Skin of body (tissue), 3 donors: ENCODE measurements at places on chromosomes 4 and X. TPM values are rescaled to one million over a fixed set of nuclear protein-coding genes. Genes with fewer than 3 reads are reported as not detected.

DNA sequence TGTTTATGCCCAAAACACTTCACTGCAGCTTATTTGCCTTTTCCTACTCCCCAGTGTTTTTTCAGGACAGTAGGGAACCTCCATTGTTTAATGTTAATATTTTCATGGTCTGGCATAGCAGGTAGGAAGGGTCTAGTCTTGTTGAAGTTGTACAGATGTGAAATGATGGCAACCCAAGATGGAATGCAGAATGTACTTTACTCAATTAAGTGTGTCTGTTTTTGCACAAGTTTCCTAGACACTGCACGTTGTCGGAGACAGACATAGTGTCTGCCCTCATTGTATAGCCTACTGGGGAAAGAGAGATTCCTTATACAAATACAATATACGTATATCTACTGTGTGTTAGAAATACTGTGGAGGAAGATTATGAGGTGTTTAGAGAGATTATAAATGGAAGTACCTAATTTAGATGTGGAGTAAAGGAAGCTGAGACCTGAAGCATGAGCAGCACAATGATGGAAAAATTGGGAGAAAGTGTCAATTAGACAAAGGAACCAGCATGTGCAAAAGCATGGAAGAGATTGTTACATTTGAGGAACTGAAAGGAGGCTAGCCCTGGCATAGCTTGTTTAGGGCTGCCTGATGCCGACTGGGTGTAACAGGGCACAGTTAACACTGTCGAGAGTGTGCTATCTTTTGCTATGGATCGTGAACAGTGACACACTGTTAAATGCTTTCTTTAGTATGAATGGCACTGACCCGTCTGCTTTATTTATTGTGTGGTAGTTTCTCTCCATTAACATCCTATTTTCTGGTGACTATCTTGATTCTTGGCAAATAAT is 18.4 kb downstream of the CPEB2 start:
- DNase-seq: no peak

- peak; percentile 82 for DNase-seq
Measured at GRCh38 chrX:134670134-134670924, 12.1 kb upstream of the PLAC1 start.

GRCh38 chrX:136163689-136164088 is 16.4 kb downstream of the FHL1 start:
- DNase-seq: no peak

DNA sequence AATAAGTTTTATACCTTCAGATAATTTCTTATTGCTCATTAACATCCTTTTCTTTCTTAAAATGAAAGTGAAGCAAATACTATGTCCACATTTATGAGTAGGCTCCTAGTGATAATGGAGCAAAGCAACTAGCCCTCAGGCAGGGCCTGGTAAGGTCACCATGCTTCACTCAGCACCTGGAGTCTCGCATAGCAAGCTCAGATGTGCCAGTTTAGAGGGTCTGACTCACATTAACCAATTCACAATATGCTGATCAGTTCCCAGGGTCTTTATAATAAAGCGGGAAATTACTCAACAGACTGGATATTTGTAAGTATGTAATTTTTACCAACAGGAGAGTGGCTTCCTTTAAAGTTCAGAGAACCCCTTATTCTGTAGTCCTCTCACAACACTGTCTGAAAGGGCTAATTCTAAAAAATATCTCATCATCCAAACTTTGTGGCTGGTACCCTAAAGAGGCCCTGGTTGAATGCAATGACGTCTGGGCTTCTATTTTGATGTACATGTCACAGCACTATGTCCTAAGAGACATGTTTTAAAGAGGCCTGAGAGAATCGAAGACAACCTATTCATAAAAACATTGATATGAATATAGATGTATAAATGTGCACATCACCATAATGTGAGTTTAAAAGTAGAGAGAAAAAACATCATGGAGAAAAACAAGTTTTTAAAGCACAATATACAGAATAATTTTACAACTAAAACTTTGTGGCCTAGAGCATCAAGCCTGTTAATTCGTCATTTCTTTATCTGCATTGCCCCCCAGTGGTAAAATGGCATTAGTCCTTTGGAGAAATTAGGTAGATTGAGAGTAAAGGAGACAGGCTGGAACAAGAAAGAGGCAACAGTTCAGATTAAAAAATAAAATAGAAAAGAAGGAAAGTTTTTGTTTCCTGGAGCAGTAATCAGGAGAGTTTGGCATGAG is 44.3 kb downstream of the IL21 start:
- DNase-seq: no peak

DNA sequence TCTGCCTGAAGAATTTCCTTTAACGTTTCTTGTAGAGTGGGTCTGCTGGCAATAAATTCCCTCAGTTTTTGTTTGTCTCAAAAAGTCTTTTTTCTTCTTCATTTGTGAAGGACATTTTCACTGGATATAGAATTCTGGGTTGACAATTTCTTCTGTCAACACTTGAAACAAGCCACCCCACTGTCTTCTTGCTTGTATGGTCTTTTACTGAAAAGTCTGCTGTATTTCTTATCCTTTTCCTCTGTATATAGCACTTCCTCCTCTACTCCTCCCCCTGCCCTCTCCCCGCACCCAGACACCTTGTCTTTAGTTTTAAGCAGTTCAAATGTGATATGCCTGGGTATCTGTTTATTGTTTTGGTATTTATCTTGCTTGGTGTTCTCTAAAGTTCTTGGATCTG is 23.3 kb downstream of the SLC9A7 start:
- DNase-seq: no peak

- DNase-seq: peak; percentile 58
Measured at GRCh38 chr4:102454981-102455685, 46.0 kb upstream of the NFKB1 start.

GRCh38 chrX:84189125-84189524 is 1.1 kb upstream of the RPS6KA6 start:
- no peak for DNase-seq

GRCh38 chr4:70504733-70505132 is 13.6 kb upstream of the AMTN start:
- no peak for DNase-seq

GRCh38 chr4:159016593-159017024 is 86.3 kb upstream of the RAPGEF2 start:
- DNase-seq: no peak

DNA sequence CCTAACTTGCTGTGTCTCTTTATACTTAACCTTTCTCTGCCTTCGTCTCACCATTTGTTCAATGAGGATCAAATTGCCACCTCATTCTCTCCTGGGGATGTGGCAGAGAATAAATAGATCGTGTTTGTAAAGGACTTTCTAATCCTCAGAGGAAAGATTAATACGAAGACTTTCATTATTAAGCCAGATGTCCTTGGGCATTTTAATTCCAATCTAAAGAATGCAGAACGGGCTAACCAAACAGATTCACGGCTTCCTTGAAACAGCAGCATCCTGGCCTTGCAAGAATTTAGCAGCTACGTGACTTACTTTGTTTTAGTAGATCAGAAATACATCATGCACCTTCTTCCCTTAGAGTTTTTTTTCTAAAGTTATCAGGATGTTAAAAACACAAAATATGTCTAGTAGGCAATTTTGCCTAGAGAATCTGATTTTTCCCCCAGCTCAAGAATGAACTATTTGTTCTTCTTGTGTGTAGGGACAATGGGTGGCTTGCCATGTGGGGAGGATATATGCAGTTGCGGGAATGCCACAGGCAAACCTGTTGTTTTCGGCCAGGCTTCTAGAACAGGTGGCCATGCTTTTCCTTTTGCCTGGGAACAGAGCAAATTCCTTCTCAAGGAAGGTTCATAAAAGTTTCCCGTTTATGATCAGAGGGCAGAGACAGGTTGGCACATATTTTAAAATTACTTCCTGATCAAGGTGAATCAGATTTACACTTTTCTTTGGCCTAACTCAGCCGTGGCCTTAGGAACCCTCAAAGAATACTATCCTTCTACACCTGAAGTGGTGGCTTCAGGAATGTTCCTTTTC is 3.0 kb downstream of the MID1 start:
- no peak for DNase-seq

- no peak for DNase-seq
Measured at GRCh38 chr4:19925516-19925915, 326.2 kb upstream of the SLIT2 start.

DNA sequence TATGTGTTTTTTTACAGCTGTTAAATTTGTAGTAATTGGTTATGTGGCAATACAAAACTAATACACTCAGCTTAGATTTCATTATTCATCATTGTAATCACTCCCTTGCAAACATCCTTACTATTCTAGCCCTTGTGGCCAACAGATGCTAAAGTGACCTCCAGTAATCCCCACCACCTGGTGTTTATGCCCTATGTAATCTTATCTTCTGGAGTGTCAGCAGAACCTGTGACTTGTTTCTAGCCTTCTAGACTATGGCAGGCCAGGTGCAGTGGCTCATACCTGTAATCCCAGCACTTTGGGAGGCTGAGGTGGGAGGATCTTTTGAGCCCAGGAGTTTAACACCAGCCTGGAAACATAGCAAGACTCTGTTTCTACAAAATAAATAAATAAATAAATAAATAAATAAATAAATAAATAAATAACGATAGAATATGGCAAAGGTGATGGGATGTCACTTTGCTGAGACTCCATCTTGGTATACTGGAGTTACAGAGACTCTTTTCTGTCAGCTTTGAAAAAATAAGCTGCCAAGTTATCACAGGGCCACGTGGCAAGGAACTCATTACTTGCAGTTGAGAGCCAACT is 12.3 kb upstream of the TSR2 start:
- DNase-seq: no peak

GRCh38 chrX:108270739-108271396 is 167.4 kb downstream of the COL4A6 start:
- peak; percentile 0 for DNase-seq

GRCh38 chr4:139011225-139011950 is 4.2 kb upstream of the NOCT start:
- no peak for DNase-seq

DNA sequence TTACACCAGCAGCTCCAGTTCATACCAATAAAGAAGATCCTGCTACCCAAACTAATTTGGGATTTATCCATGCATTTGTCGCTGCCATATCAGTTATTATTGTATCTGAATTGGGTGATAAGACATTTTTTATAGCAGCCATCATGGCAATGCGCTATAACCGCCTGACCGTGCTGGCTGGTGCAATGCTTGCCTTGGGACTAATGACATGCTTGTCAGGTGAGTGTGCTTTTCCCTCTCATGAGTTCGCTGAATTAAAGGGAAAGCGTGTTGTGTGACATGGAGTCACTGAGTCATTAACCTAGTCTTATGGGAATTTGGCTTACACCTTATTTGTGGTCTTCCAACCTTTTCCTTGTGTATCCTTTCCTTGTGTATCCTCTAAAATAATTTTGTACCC is 15.9 kb downstream of the TMEM165 start:
- DNase-seq: no peak

DNA sequence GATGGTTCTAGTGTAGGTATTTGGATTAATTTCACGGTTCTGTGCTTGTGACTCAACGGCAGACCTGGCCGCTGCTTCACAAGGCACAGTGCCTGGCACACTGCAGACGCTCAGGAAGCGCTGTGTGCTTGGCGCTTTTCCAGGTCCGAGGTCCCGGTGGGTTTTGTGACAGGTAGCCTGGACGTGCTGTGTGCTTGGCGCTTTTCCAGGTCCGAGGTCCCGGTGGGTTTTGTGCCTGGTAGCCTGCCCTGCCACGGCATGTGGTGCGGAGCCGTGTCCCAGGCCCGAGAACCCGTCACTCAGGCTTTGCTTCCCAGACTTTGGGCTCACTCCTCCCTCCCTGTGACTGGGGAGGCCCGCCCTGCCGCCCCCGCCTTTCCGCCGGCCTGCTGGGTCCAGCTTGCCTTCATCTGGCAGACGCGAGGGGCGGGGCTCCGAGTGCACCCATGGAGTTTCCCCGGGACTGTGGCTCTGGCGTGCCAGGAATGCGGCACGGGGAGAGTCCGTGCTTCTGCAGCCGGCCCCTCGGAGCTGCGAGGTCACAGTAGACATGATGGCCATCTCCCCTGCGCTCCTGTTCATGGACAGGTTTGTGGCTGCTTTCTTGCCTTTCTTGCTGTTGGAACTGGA is 44.2 kb downstream of the TBC1D14 start:
- DNase-seq: peak; percentile 22

- no peak for DNase-seq
Measured at GRCh38 chr4:3071811-3072210, 2.5 kb downstream of the HTT-AS start.

DNA sequence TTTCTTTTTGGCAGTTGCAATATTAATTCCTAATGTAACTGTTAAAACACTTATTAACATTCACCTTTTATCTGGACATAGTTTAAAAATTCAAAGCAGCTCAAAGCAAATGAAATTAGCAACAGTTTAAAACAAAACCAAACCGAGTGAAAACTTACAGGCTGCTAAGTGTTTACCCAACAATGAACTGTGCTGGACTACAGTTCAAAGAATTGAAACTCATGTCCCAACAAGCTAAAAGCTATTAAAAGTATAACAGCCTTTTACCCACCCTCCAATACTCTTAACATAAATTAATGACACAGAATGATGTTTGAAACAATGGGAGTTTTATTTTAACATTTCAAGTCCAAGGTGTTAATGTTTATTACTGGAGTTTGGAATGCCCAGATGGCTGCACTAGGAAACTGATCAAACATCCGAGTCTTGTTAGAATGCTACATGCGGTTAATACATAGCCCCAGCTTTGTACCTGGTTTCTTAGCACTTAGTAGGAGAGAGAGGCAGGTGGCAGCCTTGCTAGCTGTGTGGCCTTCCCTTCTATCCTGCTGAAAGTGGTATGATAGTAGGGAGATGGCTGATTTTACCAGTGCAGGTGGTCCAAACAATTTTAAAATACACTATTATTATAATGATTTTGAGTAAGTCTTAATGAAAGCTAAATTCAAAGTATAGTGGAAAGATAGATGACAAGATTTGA is 21.1 kb upstream of the FRYL start:
- no peak for DNase-seq

DNA sequence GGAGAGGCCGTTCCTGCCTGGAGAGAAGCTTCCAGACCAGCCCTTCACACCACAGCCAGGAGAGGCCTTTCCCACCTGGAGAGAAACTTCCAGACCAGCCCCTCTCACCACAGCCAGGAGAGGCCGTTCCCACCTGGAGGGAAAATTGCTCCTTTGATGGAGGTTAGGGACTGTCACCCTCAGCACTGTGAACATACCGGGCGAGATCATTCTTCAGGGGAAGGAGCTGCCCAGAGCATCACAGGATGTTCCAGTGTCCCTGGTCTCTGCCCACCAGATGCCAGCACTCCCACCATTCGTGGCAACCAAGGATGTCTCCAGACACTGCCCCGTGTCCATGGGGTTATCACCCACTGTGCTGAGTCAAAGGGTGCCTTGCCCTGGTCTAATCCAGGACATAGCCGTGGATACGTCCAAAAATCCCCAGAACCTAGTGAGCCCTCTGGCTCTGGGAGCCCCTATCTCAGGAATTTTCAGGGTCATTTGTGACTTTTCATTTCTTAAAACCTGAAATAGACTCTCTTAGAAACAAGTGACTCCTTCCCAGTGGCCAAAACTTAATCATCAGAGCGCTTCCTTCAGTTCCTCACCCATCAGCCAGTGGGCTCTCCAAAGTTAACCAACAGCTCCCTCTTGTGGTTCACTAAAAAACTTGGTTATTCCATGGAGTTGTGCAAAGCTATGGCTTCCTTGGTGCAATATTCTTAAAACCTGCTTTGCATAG is 80.2 kb downstream of the CRMP1 start:
- peak; percentile 29 for DNase-seq

GRCh38 chr4:153519687-153520086 is 53.5 kb downstream of the TMEM131L start:
- no peak for DNase-seq

Gene SPANXN4
- total RNA-seq: not detected

Gene NEUROG2
- total RNA-seq: not detected

Gene PHKA1
- 3.9 TPM for total RNA-seq

Gene FSTL5
- 4.9 TPM for total RNA-seq

Gene DDX60
- total RNA-seq: 15.0 TPM

Gene FAM236A
- not detected for total RNA-seq

Gene ARMCX4
- 13.5 TPM for total RNA-seq

Gene ENPP6
- total RNA-seq: 0.39 TPM

Gene OPN1MW2
- total RNA-seq: not detected
